Activated T-helper 1 cell treated with anti-CD3 and anti-CD28 coated beads, Interleukin-2, amount 50 U/mL, for 16 hours (primary cell): ENCODE measurements at places on chromosomes 11 and 22.
A peak's percentile ranks its signal among the peaks of the same experiment; 100 is the strongest.

GRCh38 chr11:65482306-65482850, 16.5 kb upstream of the MALAT1 start:
- DNase-seq = no peak

GRCh38 chr22:46393873-46394272, 58.4 kb downstream of the TRMU start:
- no peak for DNase-seq

GRCh38 chr22:40040927-40041326, 46.2 kb downstream of the FAM83F start:
- DNase-seq = no peak

DNA sequence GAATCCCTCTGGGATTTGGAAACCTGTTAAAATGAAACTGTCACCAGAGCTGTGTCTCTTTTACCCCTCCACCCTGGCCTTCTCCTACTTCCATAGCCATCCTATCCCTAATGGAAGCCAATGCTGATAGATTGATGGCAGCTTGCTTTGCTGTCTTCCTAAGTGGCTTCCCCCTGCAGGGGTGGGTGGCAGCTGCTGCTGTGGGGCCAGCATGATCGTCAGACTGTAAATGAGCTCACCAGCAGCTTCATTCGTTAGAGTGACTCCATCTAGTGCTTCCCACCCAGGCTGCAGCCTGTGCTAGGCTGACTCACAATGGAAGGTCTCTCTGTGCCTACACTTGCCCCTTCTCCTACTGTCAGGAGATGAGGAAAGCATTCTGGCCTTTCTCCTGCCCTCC, 311.0 kb downstream of the BUD13 start:
- no peak for DNase-seq

GRCh38 chr11:60121264-60121663, 32.8 kb downstream of the MS4A2 start:
- DNase-seq = no peak

DNA sequence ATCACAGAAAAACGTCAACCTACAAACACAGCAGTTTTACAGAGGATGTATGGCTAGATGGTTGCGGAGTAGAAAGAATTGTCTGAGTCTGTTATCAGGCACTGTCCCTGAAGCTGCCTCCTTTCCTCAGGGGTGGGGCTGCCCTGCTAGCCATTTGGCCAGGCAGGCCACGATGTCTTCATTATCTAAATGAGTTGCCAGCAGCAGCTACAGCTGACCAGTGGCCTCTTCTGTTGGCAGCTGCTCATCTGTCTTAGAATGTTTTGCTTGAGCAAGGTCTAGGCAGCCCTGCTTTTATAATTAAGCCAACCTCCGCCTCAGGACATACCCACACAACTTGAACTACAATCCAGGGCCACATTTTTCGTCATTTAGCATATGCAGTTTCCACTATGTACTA, 17.5 kb downstream of the SLC6A5 start:
- DNase-seq = no peak

- no peak for DNase-seq
Measured at GRCh38 chr22:23537416-23537815, 42.7 kb downstream of the IGLL1 start.

DNA sequence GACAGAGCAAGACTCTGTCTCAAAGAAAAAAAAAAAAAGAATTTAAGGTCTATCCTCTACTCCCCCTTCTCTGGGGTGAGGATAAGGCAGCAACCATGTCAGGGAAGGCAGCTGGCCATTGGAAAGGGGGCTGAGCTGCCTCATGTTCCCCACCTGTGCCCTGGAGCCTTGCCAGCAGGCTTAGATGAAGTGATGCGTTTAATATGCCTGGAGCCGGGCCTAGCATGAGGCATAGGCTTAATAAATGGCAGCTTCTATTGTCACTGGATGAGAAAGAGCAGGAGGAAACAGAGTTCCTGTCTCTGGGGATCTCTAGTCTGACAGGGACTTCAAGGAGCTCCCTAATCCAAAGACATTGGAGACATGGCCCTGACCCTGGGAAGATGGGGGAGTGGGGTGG, 3.2 kb upstream of the KCNE3 start:
- DNase-seq = no peak

GRCh38 chr11:119341222-119342022, 739 bp upstream of the C1QTNF5 start:
- no peak for DNase-seq

DNA sequence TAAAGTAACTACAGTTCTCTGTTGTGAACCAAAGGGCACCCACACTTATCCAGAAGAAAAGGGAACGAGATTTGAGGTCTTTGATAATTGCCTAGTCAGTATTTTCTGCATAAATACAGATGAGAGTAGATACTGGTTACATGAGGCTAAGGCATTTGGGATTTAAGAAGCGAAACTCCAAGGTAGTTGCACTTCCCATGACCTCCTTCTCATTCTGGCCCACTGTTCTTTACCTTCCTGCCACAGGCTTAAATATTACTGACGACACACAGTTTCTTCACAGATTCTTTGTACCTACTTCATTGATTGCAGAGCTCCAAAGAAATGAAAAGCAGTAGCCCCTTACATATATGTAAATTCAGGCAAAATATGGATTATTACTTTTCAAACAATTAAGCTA, 915.3 kb downstream of the LRRC4C start:
- no peak for DNase-seq

GRCh38 chr11:83540728-83541127, 254.6 kb upstream of the CCDC90B start:
- DNase-seq = no peak

GRCh38 chr22:36123673-36124630, 36.6 kb downstream of the APOL3 start:
- peak; percentile 85 for DNase-seq

DNA sequence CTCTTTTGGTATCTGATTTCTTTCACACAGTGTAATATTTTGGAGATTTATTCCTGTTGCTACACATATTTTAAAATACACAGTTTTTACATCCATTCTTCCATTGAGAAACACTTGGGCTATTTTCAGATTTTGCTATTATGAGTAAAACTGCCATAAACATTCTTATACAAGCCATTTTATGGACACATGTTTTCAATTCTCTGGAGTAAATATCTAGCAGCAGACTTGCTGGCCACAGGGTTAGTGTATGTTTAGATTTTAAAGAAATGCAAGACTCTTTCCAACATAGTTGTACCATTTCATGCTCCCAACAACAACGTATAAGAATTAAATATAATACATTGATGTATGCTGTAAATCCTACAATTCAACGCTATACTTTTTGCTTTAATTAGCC, 360.8 kb upstream of the PITPNB start:
- no peak for DNase-seq

GRCh38 chr22:27796829-27797519, 4.6 kb downstream of the MN1 start:
- no peak for DNase-seq

GRCh38 chr11:117423046-117423575, 95.5 kb downstream of the CEP164 start:
- DNase-seq = no peak

- DNase-seq = no peak
Measured at GRCh38 chr11:128840783-128841182, 26.3 kb downstream of the KCNJ1 start.

GRCh38 chr11:118917481-118918127, 8.1 kb downstream of the BCL9L start:
- DNase-seq = no peak
